A549 treated with AZD2906 at 1 μM for 4 hours (cell line): ENCODE measurements at places on chromosomes 2 and 18. TPM values are rescaled to one million over a fixed set of nuclear protein-coding genes. Genes with fewer than 3 reads are reported as not detected.

The VIL1 gene
- total RNA-seq: 0.16 to 0.36 TPM (median 0.28 TPM) in 5 replicates

The GLI2 gene
- total RNA-seq: 16.8 to 26.9 TPM (median 22.1 TPM) in 5 replicates

The RESP18 gene
- not detected in 5 replicates for total RNA-seq

The GKN1 gene
- 0.37 to 0.77 TPM (median 0.66 TPM) in 5 replicates for total RNA-seq

The DES gene
- 0.14 to 0.69 TPM (median 0.27 TPM) in 5 replicates for total RNA-seq

The SLC4A5 gene
- total RNA-seq: 0.15 to 0.47 TPM (median 0.24 TPM) in 5 replicates

The SH2D6 gene
- 0.60 to 0.96 TPM (median 0.80 TPM) in 5 replicates for total RNA-seq

The VWC2L gene
- not detected in 5 replicates for total RNA-seq

The GLB1L gene
- total RNA-seq: 5.7 to 6.4 TPM (median 5.8 TPM) in 5 replicates

The GBX2 gene
- total RNA-seq: 1.6 to 3.1 TPM (median 2.3 TPM) in 5 replicates

The KIDINS220 gene
- total RNA-seq: 15.4 to 20.7 TPM (median 17.5 TPM) in 5 replicates

The SLC14A1 gene
- 0.14 TPM in 1 of 5 replicates, not detected in the others for total RNA-seq

The LOXL3 gene
- 0.31 to 0.60 TPM (median 0.49 TPM) in 5 replicates for total RNA-seq

The PDCD1 gene
- total RNA-seq: 0.02 TPM in 1 of 5 replicates, not detected in the others

The GPR45 gene
- 0.06 TPM in 1 of 5 replicates, not detected in the others for total RNA-seq

The PARD6G gene
- 1.4 to 3.5 TPM (median 3.4 TPM) in 5 replicates for total RNA-seq
